ENCODE measurements at places on chromosomes 16 and 17.

GRCh38 chr17:78368854-78369495 is 9.1 kb upstream of the SOCS3 start:
- no peak for DNase-seq

GRCh38 chr16:67164599-67165061 is at the start of gene HSF4:
HSF4 (plus strand) TSS chr16:67164745; CDS start chr16:67164812, 67 bp downstream.
- no peak for DNase-seq

DNA sequence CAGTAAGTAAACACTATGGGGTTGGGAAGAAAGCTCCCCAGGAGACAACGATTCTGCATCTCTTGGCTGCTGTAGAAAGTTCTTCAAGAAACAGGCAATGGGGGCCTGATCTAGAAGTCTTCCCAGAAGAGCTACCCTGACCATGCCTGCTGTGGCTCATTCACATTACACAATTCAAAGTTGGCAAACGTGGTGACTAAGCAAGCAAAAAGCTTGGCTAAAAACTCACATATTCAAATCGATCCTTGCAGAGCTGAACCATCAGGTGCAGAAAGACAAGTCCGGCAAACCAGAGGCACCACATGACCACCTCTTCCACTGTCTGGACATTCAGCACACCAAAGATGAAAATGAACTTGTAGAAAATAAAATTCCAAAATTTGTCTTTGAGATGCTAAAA is 16.1 kb downstream of the AMFR start:
- DNase-seq: no peak

GRCh38 chr16:17964196-17964595 is 372.3 kb downstream of the NPIPA8 start:
- no peak for DNase-seq

GRCh38 chr17:57902800-57903759 is 52.1 kb downstream of the CUEDC1 start:
- no peak for DNase-seq

DNA sequence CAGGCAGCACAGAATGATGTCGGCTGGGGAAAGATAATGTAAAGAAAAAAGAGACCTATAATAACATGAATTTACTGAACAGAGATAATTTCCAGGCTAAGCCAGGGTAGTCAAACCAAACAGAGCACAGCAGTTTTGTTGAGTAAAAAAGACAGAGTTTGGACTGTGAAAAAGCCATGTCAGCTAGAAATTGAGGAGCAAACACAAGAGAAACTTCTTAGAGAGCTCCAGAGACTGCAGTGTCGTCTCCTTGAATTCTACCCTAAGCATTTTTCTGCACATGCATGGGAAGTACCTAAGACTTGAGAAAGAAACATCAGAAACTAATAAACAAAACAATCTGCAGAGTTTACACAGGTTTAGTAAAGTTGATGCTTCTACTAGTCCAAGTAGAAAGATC is 1098.8 kb upstream of the CDH8 start:
- DNase-seq: no peak

DNA sequence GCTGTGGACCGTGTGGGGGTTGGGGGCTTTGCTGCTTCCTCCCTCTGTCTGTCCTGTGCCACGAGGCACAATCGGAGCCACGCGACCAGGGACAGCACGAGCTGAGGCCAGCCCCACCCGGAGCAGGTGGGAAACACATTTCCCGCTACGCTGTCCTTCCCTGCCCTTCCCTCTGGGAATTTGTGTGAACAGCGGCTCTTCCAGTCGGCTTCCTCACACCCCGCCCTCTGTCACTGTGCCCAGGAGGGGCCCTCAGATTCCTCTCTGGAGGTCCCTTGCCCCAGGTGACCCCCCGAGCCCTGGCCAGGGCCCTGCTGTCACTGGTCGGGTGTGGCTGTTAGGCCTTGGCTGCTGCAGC is 19.6 kb downstream of the SPIRE2 start:
- no peak for DNase-seq

- no peak for DNase-seq
Measured at GRCh38 chr16:66272461-66272860, 94.0 kb upstream of the CDH5 start.

GRCh38 chr16:27402964-27403600 is 1.1 kb downstream of the IL21R start:
- no peak for DNase-seq

- no peak for DNase-seq
Measured at GRCh38 chr17:32259586-32259985, 6.0 kb upstream of the RHBDL3 start.

GRCh38 chr16:27972500-27972899 is 91.0 kb downstream of the GSG1L start:
- DNase-seq: no peak

DNA sequence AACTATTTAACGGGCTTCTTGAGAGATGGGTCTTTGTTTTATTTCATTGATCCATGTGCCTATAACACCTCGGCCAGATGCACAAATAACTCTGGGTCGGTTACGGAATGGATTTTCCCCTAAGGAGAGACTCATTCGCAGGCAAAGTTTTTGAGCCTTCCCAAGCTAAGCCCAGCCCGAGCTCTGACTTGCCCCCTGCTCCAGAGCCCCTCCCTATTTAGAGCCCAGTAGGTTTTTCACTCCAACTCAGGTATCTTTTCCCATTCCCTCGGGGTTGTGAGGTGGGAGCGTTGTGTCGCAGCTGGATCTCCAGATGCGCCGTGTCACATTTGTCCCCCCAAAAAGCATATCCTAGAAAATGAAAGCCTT is 812 bp upstream of the MYOCD start:
- no peak for DNase-seq

- no peak for DNase-seq
Measured at GRCh38 chr17:32801641-32802040, 75.3 kb downstream of the MYO1D start.

- DNase-seq: no peak
Measured at GRCh38 chr17:72699545-72699944, 392.9 kb downstream of the SLC39A11 start.

DNA sequence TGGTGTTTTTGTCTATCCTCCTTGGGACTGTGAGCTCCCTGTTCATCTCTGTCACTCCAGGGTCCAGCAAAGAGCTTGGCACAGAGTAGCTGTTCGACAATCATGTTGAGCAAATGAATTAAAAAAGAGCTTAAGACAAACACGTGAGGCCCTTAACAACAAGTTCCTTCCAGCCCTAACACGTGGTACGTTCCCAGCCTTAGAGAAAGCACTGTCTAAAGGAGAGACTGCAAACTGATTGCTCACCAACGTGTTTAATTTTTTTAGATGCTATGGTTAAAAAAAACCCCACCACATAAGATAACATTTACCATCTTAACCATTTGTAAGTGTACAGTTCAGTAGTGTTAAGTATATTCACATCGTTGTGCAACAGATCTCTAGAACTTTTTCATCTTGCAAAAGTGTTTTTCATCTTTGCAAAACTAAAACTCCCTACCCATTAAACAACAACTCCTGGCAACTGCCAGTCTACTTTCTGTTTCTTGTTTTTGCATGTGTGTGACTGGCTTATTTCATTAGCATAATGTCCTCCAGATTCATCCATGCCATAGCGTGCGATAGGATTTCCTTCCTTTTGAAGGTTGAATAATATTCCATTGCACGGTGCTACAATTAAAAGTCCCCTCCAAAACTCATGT is 28.2 kb downstream of the LAT start:
- DNase-seq: no peak

GRCh38 chr17:37769050-37769449 is 24.2 kb upstream of the HNF1B start:
- no peak for DNase-seq

DNA sequence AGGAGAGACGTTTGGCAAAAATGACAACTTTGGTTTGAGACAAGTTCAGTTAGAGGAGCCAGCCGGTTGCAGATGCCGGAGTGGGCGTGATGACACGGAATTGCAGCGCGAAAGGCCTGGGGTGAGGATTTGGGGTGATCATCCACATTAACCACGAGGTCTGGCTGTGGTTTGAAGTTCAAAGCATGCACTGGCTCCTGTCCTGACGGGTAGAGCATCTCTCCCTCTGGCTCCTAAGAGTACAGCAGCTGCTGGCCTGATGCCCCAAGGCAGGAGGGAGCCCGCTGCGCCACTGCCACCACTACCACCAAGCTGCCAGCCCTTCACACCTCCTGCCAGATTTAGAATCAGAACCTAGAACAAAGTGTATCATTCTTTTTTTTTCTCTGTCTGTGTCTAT is 3.7 kb downstream of the RHBDL3 start:
- no peak for DNase-seq

DNA sequence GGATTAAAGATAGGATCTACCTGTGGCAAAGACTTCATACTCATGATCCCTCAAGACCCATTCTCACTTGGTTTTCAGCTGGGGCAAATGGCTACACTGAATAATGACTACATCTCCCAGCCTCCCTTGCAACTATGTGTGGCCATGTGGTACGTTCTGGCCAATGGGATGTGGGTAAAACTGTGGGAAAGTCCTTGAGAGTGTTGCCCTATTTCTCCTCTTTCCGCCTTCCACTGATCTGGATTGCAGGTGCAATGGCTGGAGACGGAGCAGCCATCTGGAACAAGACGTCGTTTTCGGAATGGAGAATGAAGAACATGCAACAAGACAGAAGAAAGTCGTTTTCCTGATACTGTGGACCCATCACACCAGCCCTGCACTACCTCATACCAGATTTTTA is 48.5 kb downstream of the HAPSTR1 start:
- no peak for DNase-seq

GRCh38 chr17:3955673-3955988 is 8.6 kb downstream of the ATP2A3 start:
- DNase-seq: no peak

GRCh38 chr16:85395913-85396878 is 216.9 kb upstream of the GSE1 start:
- DNase-seq: no peak

GRCh38 chr17:43888548-43888947 is 18.8 kb downstream of the MPP2 start:
- DNase-seq: no peak

GRCh38 chr17:40328386-40328766 is 19.4 kb downstream of the RARA start:
- no peak for DNase-seq

- DNase-seq: no peak
Measured at GRCh38 chr16:86450691-86451090, 59.6 kb upstream of the FOXF1 start.

GRCh38 chr17:50141745-50142110 is 8.7 kb downstream of the PPP1R9B start:
- no peak for DNase-seq

DNA sequence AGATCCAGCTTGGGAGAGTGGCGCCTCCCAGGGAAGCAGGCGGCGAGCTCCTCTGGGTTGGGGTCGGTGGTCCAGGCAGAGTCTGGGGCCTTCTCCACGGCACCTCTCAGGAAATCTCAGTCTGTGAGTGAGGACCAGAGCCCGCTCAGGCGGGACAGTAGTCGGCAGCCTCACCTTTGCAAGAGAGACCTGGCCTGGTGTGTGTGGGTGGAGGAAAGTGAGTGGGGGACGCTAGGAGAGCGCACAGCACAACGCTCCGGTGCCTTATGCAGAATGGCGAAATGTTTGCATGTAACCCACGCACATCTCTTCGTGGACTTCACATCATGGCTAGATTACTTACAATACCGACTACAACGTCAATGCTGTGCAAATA is 2.2 kb downstream of the AHSP start:
- DNase-seq: no peak

DNA sequence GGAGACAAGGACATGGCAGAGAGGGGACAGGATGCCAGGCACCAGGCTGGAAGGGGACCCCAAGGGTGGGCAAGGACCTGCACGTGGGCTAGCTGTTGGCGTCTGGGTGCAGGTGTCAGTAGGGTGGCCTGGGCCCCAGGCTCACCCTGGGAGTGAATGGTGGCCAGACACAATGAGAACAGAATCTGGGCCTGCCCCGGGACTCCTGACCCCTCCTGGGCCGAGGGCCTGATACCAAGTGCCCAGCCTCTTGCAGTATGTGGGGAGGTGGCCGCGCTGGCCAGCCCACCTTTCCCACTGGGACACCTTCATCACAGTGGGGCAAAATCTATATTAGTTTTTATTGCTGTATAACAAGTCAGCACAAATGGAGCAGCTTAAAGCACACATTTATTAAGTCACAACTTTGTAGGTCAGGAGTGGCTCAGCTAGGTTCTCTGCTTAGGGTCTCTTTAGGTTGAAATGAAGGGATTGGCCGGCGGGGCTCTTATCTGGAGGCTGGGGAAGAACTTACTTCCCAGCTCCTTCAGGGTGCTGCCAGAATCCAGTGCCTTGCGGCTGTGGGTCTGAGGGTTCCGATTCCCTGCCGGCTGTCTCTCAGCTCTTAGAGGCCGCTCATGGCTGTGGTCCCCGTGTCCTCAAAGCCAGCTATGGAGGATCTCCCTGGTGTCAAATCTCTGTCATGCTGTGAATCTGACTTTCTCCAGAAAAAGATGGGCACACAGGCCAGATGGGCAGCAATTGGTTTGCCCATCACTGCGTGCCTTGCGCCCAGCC is 3.6 kb downstream of the PRSS33 start:
- no peak for DNase-seq

DNA sequence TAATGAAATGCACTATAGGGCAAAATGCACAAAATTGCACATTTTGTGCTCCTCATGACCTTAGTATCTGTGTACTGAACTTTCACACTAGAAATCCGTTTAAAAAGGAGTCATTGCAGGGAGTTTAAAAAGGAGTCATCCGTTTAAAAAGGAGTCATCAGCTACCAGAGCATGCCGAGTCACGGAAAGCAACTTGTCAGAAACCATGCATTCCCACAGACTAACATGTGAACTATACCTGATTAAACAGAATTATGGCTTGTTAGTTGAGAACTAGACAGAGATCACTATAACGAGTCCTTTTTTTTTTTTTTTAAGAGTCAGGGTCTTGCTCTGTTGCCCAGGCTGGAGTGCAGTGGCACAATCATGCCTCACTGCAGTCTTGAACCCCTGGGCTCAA is 35.9 kb downstream of the SLC6A4 start:
- no peak for DNase-seq

DNA sequence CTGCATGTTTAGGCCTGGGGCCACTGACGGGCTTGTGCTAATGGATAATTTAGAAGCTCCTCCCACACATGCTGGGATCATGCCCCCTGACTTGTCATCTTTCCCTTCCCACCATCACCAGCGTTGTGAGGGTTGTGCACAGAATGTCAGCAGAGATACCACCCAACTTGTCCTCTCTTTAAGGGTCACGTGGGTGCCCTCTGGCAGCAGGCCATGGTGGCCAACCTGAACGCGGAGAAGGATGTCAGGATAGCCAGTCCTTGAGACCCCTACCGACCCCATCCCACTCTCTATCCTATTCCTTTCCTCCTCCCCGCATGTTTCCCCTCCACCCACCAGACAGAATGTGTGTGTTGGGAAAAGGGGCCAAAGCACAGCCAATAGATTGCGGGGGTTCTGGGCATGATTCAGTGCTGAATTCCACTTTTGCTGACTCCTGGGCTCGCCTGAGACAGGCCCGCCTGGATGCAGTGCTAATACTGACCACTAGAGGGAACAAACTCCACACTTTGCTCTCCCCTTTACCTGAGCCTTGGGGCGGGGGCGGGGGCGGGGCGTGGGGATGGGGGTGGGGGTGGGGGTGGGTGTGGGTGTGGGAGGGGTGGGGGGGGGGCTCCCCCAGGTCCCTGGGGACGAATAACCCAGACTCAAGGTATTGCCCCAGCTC is at the start of gene GH2:
TSS of gene GH2 (minus strand) at position 10 of the 667 bp plus-strand sequence. CDS start 143 bp downstream, outside the sequence.
- DNase-seq: peak; percentile 39

Measured in activated T-helper 1 cell treated with anti-CD3 and anti-CD28 coated beads, Interleukin-2, amount 50 U/mL, for 16 hours (primary cell).